ENCODE measurements at places on chromosomes 11 and 22.
A peak's percentile ranks its signal among the peaks of the same experiment; 100 is the strongest.

DNA sequence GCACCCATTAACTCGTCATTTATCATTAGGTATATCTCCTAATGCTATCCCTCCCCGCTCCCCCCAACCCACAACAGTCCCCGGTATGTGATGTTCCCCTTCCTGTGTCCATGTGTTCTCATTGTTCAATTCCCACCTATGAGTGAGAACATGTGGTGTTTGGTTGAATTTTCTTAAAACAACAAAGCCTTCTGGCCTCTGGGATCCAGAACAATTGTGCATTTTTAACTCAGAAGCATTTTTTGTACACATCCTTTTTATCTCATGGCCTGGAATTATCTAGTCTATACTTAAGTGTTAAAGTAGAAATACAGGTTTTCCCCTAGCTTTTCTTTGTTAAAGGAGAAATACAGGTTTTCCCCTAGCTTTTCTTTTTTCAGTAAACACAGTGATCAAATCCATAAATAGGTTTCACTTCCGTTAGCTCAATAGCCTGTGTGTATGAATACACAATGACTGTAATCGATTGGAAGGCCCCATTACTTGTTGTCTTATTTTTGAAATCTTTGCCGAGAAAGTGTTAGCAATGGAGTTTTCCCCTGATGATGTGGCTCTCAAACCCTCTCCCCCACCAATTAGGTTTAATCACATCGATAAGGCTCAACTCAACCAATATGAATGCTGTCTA lies 125.6 kb upstream of the PITPNB start:
- DNase-seq, result no peak

DNA sequence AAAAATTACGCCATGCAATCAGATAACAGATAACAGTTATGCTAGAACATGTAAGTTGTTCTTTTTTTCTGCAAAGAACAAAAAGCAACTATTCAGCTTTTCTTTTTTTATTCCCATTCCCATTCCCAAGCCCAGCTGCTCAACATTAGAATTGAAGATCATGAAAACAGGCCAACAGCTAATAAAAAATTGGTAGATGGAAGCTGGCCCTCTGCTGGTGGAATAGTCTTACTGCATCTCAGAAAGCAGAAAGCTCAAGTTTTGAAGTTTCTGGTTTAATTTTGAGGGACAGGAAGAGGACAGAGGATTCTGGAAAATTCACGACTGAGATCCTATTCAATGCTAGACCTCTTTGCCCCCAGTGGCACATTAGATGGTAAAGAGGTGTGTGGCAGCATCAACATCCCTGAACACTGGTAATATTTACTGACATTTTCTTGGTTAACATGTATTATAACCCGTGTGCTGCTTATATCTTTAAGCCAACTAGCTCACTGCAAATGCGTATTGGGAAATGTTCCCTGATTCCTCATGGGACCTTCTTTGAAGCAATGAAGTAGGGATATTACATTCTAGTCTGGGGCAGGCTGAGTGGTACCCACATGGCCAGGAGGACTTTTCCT lies 591.2 kb downstream of the OPCML start:
- DNase-seq, result no peak

DNA sequence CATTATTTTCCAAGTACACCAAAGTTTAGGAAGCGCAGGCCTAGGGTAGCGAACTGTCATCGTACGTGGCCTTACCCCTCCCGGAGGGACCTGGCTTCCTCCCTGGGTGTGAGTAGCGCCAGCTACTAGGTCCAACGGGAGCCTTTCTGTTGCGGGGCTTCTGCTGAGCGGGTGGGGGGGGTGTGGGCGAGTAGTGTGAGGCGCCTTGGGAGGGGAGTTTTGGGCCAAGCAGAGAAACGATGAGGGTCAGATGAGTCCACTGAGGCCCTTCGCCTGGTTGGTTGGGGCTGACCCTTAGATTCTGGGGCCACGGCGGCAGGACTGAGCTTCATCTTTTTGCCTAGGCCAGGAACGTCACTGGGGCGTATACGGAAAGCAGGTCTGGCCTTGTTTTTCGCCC lies 868 bp downstream of the TEF start:
- no peak for DNase-seq

GRCh38 chr11:22957786-22958185 lies 97.5 kb upstream of the CCDC179 start:
- DNase-seq, result no peak

DNA sequence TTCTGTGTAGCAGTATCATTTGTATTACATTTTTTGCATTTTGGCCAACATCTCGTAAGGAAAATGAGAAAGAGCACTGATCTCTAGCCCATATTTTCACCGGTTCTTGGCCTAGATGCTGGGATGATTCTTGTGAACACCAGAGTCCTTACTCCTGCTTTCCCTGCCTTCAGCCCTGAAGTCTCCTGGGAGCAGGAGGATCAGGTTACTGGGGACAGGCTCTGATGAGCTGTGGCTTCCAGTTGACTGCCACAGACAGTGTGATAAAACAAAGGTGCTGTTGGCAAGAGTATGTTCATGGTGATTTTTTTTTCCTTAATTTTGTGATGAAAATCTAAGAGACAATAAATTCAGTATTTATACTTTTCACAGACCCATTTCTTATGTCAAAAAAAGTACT lies 34.2 kb upstream of the ADSL start:
- no peak for DNase-seq

GRCh38 chr11:116930177-116930576 lies 92.8 kb upstream of the APOA1 start:
- DNase-seq, result peak; percentile 10

DNA sequence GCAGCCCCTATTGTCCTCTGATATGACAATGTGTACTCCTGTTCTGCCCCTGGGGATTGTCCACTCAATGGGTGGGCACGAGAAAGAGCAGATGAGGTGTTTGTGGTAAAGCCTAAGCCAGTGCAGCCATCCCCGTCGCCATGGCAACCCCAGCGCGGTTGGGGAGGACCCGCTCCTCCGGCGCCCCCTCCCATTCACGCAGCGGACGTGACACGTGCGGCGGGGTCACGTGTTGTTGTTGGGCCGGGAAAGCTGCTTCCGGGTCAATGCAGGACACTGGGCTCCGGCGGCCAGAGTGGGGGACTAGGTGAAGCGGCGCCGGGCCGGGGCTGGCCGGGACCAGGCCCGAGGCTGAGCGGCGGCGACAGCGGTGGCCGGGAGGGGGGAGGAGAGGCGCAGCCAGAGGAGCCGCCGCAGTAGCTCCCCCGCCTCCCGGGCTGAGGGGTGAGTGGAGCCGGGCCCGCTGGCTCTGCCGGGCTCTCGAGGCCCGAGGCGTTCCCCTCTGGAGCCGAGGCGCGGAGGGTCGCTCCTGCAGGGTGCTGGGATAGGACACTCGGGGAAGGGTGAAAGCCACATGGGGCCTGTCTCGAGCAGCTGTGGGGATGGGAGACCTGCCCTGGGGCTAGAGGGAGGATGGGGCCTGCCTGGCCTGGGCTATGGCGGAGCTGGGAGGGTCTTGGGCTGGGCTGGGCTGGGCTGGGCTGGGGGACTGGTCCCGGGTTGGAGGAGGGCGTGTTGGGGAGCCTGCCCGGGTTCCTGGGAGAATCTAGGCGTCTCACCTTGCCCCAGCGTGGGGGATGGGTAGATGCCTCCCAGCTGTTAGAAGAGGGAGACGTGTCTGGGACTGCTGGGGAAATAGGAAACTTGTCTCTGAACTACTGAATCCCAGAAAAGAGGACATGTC lies at the start of gene TBCEL:
Gene TBCEL, plus strand, starts transcription at position 255 of the 904 bp plus-strand sequence. CDS start 21,589 bp downstream, outside the sequence.
- DNase-seq, result peak; percentile 53

DNA sequence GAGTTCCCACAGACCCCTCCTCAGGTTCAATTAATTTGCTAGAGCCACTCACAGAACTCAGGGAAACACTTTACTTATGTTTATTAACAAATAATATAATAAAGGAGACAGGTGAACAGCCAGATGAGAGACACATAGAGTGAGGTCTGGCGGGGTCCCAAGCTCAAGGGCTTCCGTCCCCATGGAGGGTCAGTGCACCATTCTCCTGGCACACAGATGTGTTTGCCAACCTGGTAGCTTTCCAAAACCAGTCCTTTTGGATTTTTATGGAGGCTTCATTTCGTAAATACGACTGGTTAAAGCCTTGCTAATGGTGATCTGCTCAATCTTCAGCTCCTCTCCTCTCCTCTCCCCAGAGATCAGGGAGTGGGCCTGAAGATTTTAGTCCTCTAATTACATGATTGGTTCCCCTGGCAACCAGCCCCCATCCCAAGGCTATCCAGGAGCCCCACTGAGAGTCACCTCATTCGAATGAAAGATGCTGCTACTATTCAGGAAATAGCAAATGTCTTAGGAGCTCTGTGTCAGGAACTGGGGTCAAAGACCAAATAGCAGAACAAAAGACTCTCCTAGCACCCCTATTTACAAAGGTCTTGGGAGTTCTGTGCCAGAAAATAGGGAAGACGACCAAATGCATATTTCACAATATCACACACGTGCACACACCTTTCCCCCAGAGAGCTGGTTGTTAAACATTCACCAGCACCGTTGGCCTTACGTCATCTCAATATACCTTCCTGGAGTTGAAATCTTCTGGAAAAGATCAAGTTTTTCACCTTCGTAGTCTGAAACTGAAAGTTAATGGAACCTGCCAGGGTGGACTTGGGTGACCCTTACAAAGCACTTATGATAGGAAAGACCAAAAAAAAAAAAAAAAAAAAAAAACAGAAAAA lies 23.8 kb upstream of the CAPRIN1 start:
- no peak for DNase-seq

Measured in stimulated activated CD8-positive, alpha-beta memory T cell treated with anti-CD3 and anti-CD28 coated beads, Interleukin-15, amount 100 ng/mL, for 4 hours (primary cell).